ENCODE measurements at places on chromosomes 6 and 20. TPM values are rescaled to one million over a fixed set of nuclear protein-coding genes. Genes with fewer than 3 reads are reported as not detected.

Gene RUNX2
- not detected for total RNA-seq

Gene ENPP3
- total RNA-seq: 23.9 TPM

Gene TREML4
- total RNA-seq: not detected

Gene SULF2
- total RNA-seq: 50.9 TPM

- H3K4me3 ChIP-seq: no peak overlapping the region
- H3K27ac ChIP-seq: peak overlapping the region; percentile 9
- DNase-seq: no peak
- peaks cover 26% of the 10 kb centered on the region for H3K4me1 ChIP-seq
- peaks cover 17% of the 10 kb centered on the region for H3K36me3 ChIP-seq
Measured at GRCh38 chr6:7195339-7196018, 87.7 kb downstream of the RREB1 start.

GRCh38 chr6:2940010-2940850 lies 31.1 kb downstream of the SERPINB6 start:
- peaks cover 4% of the 10 kb centered on the region for H3K27me3 ChIP-seq
- H3K4me3 ChIP-seq: no peak overlapping the region

GRCh38 chr6:79672631-79673111 lies 41.5 kb downstream of the SH3BGRL2 start:
- peak overlapping the region; percentile 2 for H3K27ac ChIP-seq
- H3K27me3 ChIP-seq: no peaks in the 10 kb centered on the region
- H3K4me1 ChIP-seq: peaks cover 68% of the 10 kb centered on the region
- peaks cover 18% of the 10 kb centered on the region for H3K36me3 ChIP-seq
- no peak overlapping the region for H3K4me3 ChIP-seq

- no peak overlapping the region for H3K27ac ChIP-seq
- peaks cover 14% of the 10 kb centered on the region for H3K4me1 ChIP-seq
- H3K27me3 ChIP-seq: no peaks in the 10 kb centered on the region
- H3K4me3 ChIP-seq: no peak overlapping the region
- DNase-seq: no peak
Measured at GRCh38 chr6:16344756-16345155, 106.4 kb downstream of the GMPR start.

- H3K27ac ChIP-seq: no peak overlapping the region
- no peak overlapping the region for H3K4me3 ChIP-seq
- no peaks in the 10 kb centered on the region for H3K36me3 ChIP-seq
- no peaks in the 10 kb centered on the region for H3K27me3 ChIP-seq
- DNase-seq: no peak
Measured at GRCh38 chr20:23082846-23083552, 3.1 kb downstream of the CD93 start.

GRCh38 chr6:82458147-82458546 lies 94.5 kb downstream of the TPBG start:
- no peak for DNase-seq
- no peak overlapping the region for H3K4me3 ChIP-seq
- H3K36me3 ChIP-seq: no peaks in the 10 kb centered on the region
- H3K27ac ChIP-seq: no peak overlapping the region
- H3K4me1 ChIP-seq: no peaks in the 10 kb centered on the region

DNA sequence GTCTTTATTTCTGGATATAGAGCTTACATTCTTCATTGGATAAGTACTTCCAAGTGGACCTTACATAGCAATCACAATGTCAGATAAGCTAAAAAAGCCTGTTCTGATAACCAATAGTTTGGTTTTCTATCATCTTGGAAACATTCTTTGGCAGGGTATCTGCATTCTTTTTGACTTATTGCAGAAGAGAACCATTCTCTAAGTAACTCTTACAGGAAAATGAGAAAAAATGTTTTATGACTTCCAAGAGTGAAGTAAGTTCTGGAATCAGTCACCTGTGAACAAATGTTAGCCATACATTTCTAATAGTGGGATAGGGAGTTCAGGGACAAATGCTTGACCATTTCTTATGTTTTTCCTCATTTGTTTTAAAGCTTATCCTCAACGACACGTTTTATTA lies 564.0 kb downstream of the CD109 start:
- no peaks in the 10 kb centered on the region for H3K36me3 ChIP-seq
- no peak for DNase-seq
- no peak overlapping the region for H3K27ac ChIP-seq
- no peaks in the 10 kb centered on the region for H3K4me1 ChIP-seq
- H3K4me3 ChIP-seq: no peak overlapping the region

- no peaks in the 10 kb centered on the region for H3K27me3 ChIP-seq
- H3K36me3 ChIP-seq: no peaks in the 10 kb centered on the region
- H3K27ac ChIP-seq: no peak overlapping the region
- DNase-seq: no peak
- no peak overlapping the region for H3K4me3 ChIP-seq
- H3K4me1 ChIP-seq: no peaks in the 10 kb centered on the region
Measured at GRCh38 chr20:20448881-20449280, 81.0 kb downstream of the INSM1 start.

GRCh38 chr20:3667434-3668037 lies 4.3 kb upstream of the GFRA4 start:
- H3K27me3 ChIP-seq: peaks cover 31% of the 10 kb centered on the region
- H3K4me1 ChIP-seq: 0 out of 2 replicates have a peak, but pooled peaks cover 4% of the 10 kb centered on the region
- no peak overlapping the region for H3K4me3 ChIP-seq
- DNase-seq: no peak
- H3K36me3 ChIP-seq: no peaks in the 10 kb centered on the region

DNA sequence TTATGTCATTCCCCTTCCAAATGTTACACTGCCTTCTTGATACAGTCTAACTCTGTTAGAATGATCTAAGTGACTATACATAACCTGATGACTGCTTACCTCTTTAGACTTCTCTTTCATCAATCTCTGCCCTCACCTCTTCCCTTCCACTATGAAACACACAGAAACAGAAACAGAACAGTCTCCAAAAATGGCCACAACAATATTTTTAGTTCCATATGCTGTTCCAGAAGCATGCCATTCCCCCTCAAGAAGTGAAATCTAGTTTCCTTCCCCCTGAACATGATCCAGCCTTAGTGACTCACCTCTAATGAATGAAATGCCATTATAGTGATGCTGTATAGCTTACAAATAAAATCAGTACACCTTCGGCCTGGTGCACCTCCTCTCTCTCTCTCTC lies 229.3 kb upstream of the TENT5A start:
- H3K36me3 ChIP-seq: no peaks in the 10 kb centered on the region
- H3K27ac ChIP-seq: no peak overlapping the region
- no peaks in the 10 kb centered on the region for H3K27me3 ChIP-seq
- no peaks in the 10 kb centered on the region for H3K4me1 ChIP-seq
- DNase-seq: no peak
